ENCODE measurements at places on chromosomes 13 and 19. TPM values are rescaled to one million over a fixed set of nuclear protein-coding genes. Genes with fewer than 3 reads are reported as not detected.

KLF1 gene
- not detected for total RNA-seq

CGB1 gene
- 2.6 TPM for total RNA-seq

ARRDC5 gene
- not detected for total RNA-seq

CEACAM20 gene
- total RNA-seq, result not detected

PEX11G gene
- 0.74 TPM for total RNA-seq

RAVER1 gene
- total RNA-seq, result 33.5 TPM

CELF5 gene
- not detected for total RNA-seq

CACNG8 gene
- total RNA-seq, result 0.15 TPM

RABAC1 gene
- 244 TPM for total RNA-seq

SIN3B gene
- 10.1 TPM for total RNA-seq

PRR19 gene
- total RNA-seq, result 0.30 TPM

ZNF649 gene
- total RNA-seq, result 5.0 TPM

PLK5 gene
- total RNA-seq, result not detected
